ENCODE measurements at places on chromosomes 4 and X.

DNA sequence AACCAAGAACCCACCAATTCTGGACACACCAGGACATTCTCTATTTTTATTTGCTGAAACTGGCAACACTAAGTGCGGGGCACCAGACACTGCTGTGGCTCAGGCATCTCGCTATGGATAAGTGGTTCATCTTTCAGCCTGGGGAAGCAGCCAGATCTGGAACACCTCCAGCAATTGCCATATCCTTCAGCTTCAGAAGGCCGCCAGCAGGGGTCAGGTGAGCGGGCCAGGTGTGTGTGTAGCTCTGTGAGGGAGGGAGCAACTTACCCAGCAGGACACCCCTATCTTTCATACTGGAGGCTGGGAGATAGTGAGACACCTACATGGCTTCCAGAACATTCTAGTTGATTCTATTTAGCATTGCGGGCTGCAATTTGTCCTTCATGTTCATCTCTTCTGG, 57.0 kb upstream of the GBA3 start:
- DNase-seq, result no peak

DNA sequence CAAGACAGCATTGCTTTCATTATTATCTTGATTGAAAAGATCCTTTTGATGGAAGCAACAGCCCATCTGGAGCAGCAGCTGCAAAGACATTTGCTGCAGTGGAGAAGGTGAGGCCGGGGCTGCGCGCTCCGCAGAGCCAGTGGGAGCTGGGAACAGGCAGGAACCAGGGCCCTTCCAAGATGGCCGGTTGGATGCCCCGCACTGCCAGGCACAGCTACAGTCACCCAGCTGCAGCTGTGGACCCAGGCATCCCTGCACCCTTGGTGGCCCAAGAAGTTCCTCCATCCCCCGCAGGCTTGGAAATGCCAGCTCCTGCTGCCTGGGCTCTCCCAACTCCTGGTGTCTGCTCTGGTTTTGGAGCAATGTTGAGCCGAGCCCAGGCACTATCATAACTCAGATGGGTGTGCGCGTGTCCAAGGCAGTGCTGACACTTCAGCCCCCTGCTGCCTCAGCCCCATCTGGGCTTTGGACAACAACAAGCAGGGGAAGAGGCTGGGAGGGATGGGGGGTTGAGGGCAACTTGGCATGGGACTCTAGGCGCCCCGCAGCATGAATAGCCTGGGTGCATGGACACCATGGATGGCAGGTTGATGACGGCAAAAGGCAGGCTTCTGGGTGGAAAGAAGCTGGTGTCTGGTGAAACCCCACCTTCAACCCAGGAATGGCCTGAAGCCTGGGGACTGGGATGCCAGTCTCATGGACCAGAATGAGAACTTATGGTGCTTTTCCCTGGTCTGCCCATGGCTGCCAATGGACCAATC, 371.8 kb downstream of the FSTL5 start:
- DNase-seq, result no peak

DNA sequence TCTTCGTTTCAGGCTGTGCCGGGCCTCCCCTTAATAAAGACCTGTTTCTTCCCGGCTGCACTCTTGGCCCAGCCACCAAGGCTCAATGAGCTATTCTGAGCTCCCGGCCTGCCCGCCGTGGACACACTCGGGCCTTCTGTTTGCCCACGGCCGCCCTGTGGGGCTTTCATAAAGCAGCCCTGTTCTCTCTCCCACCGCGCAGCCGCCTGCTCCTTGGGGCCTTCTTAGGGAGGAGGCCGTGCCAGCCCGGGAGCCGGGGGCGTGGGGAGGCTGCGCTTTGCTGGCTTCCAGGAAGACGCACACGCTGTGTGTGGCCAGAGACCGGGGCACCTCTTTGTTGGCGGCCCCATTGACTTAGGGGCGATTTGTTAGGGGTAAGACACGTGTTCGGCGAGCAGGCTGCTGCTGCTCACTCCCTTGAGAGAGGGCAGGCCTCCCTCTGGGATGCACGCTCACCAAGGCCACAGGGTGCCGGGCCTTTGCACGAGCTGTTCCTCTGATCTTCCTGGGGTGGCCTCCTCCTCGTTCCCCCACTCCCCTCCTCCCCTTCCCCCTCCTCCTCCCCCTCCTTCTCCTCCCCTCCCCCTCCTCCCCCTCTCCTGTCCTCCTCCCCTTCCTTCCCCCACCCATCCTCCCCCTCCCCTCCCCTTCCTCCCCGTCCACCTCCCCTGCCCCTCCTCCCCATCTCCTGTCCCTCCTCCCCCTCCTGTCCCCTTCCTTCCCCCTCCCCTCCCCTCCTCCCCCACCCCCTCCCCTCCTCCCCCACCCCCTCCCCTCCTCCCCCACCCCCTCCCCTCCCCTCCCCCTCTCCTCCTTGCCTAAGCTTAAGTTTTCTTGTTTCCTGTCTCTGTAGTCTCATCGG, 11.3 kb downstream of the BLOC1S4 start:
- no peak for DNase-seq

DNA sequence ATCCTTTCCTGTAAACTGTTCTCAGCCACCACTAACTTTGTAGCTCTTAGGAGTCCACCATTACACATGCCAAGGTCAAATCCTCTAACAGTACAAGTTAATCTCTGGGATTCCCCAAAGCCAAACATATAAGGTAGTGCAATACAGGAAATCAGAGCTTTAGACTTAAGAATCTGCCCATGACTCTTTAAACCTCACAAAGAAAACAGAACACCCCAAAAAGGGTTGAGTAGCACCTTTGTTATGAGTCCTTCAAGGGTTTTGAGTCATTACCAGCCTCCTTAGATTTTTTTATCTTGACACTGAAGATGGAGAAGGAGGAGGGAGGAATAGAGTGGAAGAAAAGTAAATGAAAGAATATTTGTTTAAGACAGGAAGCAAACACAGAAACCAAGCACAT, 243.9 kb upstream of the SPANXN1 start:
- no peak for DNase-seq

GRCh38 chrX:7047951-7048350, 99.6 kb upstream of the STS start:
- DNase-seq, result no peak

DNA sequence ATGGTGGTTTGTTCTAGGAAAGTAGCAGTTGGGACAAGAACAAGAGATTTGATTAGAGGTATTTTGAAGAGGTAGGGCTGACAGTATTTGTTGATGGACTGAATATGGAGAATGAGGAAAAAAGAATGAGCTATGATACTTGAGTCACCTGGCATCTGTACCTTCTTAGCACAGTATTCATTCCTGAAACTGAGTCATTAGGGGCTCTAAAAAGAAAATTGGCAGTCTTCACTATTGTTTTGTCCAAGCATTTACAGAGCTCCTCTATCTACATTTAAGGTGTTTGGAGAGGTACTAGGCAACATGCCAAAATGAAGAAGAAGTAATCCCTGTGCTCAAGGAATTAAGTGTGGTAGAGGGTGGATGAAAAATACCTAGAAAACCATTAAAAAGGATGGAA, 165.8 kb downstream of the SHROOM4 start:
- no peak for DNase-seq

DNA sequence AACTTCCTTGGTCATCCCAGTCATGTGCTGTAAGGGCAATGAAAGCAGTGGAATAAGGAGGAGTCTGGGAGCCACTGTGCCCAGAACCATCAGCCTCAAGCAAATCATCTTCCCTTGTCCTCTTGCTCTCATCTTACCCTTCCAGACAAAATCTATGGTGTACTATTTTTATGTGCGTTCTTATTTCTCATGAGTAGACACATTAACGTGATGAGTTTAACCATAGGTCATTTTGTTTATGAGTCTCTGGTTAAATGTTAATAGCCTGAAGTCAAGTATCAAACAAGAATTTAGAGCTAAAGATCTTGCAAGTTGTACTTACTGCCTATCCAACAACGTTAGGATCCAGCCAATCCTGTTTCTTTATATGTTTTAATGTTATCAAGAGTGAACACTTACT, 495.3 kb downstream of the SPRY1 start:
- DNase-seq, result no peak

GRCh38 chr4:184962125-184962638, 56.1 kb upstream of the HELT start:
- no peak for DNase-seq

GRCh38 chrX:48919360-48919841, 577 bp upstream of the PIM2 start:
- DNase-seq, result no peak

- DNase-seq, result no peak
These were observed 145.7 kb downstream of the RELL1 start for GRCh38 chr4:37540486-37540885.

GRCh38 chr4:30717208-30718020, 2.8 kb upstream of the PCDH7 start:
- DNase-seq, result no peak

DNA sequence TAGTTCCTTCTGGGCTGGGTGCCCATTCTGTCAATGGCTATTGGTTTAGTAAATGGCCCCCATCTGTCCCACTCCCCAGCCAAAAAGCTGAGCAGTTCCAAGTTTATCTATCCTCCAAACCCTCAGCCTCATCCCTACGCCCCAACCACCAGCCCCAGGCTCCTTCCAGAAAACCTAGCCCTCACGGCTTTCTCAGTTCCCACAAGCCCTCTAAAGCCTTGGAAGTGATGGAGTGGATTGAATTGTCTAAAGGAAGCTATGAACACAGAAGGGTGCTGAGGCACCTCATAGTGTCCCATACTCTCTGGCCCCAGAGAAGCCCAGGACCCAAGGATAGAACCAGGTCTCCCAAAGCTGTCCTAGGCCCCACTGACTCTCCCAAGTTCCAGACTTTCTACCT, 75.6 kb upstream of the EFNB1 start:
- no peak for DNase-seq

GRCh38 chr4:92303621-92304027, at the start of gene GRID2:
GRID2 (plus strand) TSS chr4:92303966.
- no peak for DNase-seq

- DNase-seq, result no peak
These were observed 14.5 kb upstream of the LRBA start for GRCh38 chr4:151029537-151029936.

GRCh38 chr4:20256381-20256881, 4.7 kb downstream of the SLIT2 start:
- no peak for DNase-seq

DNA sequence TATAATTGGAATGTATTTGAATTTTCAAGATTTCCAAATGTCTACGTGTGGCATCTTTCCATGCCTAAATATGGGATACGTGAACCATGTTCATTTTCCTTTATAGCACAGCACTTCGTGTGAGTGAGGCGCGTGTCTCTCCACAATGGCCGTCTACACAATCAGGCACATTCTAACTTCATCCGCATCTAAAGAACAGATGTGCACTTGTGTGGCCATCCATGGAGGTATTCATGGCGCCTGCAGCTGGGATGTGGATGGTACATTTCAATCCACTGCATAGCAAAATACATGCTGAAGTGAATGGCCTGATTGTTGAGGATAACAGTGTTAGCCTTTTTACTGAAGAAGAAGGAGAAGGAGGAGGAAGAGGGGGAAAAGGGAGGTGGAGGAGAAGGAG, 34.5 kb upstream of the TRIM2 start:
- no peak for DNase-seq

- DNase-seq, result no peak
These were observed 65.7 kb upstream of the TTC29 start for GRCh38 chr4:147011411-147011810.

DNA sequence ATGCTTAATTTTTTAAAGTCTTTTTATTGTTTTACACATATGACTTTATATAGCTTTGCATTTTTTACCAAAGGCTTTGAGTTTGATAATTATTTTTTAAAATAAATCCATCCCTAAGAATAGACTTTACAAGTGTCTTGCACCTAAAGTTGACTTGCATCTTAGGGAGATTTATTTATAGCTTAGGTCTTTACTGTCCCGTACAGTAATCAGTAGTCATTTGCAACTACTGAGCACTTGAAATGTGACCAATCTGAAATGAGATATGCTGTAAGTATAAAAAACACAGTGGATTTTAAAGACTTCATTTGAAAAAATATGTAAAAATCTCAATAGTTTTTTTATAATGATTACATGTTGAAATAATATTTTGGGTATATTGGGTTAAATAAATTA, 19.2 kb downstream of the TBC1D1 start:
- DNase-seq, result no peak

DNA sequence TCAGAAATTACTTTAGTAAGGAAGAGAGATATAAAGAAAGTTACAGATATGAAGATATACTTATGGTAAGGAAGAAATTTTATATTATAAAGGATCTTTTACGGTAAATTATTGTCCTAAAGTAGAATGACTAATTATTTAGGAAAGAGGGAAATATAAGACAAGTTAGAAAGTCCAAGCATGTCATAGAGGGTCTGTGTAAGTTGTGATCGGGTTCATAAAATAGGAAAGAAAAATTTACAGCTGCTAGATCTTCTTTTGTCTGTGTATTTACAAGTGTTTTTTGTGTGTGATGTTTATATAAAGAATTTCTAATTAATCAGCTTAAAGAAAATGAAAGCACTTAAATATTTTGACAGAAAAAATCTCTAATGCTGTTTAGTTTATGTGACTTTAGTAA, 1054.9 kb upstream of the DIAPH2 start:
- no peak for DNase-seq

GRCh38 chr4:132026816-132027215, 1122.3 kb upstream of the PCDH10 start:
- DNase-seq, result no peak

DNA sequence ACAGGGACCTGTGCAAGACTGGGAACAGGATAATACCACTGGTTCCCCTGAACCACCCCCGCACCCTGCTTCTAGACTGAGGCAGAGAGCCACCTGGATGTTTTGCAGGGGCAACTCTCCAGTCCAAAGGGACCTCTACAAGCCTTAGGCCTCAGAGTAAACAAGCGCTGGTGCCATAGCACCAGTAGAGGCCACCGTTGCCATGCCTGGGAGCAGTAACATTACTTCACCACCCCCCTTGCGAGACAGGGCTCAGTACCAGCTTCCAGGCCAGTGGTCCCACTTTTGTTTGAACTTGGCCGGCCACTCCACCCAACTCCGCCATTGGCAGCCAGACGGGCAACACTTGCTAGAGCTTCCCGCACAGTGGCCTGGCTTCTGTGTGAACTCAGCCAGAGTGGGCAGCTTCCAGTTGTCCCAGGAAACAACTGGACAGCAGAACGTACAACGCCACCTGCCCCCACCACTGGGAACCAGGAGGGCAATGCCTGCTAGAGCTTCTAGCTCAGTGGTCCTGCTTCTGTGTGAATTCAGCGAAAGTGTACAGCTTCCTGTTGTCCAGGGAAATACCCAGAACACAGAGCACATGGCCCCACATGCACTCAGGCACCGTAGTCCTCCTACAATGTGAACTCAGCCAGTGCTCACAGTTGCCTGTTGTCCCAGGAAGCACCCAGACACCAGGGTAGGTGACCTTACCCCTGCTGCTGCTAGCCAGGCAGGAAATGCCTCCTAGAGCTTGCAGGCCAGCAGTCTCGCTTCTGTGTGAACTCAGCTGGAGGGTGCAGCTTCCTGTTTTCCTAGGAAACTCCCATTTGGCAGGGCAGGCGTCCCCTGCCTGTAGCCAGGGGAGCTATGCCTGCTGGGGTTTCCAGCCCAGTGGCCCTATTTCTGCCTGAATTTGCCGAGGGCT, 39.9 kb upstream of the PCDH19 start:
- no peak for DNase-seq

DNA sequence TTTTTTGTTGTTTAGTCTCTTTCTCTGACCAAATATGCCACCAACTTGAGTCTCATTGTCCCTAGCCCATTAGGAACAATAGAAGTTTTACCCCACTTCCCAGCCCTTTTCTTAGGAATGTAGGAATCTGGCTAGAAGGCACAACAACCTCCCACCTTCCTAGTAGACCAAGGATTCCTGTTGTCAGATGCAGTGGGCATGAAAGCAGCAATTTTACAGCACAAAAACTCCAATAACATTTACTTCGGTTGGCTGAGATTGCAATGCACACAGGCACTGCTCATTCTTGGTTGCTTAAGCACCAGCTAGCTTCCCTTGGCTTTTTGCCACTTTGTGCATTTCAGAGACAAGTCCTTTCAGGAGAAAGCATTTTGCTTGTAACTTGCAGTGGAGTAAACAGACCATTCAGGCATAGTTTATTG, 312.8 kb downstream of the TENM3 start:
- DNase-seq, result no peak

Measured in activated CD8-positive, alpha-beta memory T cell treated with anti-CD3 and anti-CD28 coated beads for 1 hour (primary cell).